ENCODE measurements at places on chromosomes 16 and 17.

DNA sequence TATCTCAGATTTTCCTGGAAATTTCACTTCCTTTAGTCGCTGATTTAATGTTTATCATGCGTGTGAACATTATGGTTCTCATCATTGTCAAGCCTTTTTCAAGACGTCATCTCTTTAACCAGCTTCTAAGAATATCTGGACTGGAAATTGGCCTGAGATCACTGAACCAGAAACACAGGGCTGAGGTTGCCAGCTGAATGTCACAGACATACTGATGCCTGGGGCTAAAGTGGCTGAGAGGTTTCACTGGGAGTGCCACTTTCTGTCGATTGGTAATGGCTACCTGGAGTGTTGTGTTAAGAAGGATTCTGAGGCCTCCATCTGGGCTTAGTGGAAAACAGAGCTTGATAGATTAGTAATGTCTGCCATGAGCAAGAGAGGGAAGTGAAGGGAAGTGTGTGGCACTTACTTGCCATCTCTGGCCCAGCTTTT is 54.2 kb downstream of the CRISPLD2 start:
- no peak for DNase-seq

- no peak for DNase-seq
Observed at GRCh38 chr16:3020604-3021448, 658 bp downstream of the TNFRSF12A start.

DNA sequence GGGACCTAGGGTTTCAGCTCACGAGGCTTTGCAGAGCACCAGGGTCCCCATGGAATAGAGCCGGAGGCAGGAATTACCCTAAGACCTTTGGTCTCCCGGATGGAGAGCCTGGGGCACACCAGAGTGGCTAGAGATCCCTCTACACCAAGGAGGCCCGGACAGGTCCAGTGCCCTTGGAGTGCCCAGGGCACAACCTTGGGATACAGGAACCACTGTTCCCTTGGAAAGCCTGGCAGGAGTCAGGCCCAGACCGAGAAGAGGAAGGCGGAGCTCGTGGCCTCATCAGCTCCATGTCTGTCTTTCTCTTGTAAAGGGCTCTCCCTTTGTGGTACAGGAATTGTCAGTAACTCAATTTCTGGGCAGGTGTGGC is 3.8 kb upstream of the DBNDD1 start:
- no peak for DNase-seq

DNA sequence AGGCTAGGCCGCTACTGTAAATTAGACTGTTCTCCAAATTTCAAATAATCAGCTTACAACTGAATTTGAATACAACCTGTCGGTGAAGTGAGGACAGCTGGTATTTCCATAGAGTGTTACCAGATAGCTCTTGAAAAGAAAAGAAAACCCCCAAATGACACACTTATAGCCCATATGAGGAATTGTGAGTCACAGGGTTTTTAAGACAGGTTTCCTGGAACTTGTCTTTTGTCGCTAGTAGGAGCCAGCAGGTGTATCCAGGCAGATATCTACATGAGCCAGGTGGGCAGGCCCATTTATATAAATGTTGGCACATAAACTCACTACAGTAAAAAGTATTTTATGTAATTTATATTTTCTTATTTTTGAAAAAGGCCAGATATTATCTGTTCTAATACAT is 24.0 kb downstream of the TNRC6A start:
- no peak for DNase-seq

DNA sequence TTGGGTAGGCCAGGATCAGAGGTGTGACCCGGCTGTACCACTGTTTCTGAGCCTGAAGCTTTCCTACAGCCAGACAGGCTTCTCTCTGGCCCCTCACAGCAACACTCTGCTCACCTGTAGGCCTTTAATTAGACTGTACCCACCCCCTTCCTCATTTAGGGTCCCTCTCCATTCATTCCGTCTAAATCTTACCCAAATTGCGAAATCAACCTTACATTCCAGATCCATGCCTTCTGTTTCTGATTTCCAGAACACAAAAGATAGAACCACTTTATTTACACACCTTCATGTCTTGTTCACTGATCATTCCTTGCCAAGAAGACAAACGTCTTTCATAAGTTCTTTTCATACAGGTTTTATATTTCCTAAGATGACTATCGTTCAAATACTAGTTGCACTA is 160.8 kb downstream of the ZNF18 start:
- DNase-seq = no peak

- DNase-seq = no peak
Observed at GRCh38 chr17:55622547-55622946, 100.1 kb downstream of the TMEM100 start.
